Stimulated activated CD8-positive, alpha-beta memory T cell treated with anti-CD3 and anti-CD28 coated beads, Interleukin-7, amount 100 ng/mL, for 1 hour (primary cell): ENCODE measurements at places on chromosomes 3 and 15.

DNA sequence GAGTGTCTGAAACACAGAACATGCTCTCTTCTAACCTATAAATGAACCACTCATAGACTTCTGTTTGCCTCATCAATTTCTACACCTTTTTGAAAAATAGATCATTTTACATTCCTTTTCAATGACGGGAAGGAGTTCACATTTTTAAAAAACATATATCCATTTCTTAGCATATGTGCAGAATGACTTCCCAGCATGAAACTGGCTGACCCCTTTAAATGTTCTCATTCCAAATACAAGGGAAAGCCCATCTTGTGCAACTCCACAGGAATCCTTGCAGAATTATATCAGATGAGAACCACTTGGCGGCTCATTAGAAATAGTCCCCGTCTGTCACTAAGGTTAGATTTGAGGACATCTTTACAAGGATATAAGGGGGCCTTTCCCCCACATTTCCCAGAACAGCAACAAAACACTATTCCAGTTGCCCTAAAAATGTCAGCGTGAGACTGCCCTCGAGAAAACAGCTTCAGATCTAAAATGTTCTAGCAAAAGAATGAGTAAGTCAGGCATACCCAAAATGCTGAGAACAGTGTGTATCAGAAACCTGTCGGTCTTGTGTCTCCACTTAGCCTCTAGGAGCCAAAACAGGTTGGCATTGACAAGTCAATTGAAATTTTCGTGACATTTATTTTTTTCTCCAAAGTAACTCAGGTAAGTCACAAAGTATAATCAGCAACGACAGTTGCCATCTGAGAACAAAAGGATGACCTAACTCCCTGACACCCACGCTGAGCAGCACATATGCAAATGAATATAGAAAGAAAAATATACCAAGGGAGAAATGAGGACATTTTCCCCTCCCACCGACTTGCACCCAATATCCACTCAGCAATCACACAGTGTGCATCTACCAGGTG, 63.1 kb downstream of the FOXP1 start:
- no peak for DNase-seq

- no peak for DNase-seq
Measured at GRCh38 chr15:79455361-79455760, 23.2 kb downstream of the MINAR1 start.

DNA sequence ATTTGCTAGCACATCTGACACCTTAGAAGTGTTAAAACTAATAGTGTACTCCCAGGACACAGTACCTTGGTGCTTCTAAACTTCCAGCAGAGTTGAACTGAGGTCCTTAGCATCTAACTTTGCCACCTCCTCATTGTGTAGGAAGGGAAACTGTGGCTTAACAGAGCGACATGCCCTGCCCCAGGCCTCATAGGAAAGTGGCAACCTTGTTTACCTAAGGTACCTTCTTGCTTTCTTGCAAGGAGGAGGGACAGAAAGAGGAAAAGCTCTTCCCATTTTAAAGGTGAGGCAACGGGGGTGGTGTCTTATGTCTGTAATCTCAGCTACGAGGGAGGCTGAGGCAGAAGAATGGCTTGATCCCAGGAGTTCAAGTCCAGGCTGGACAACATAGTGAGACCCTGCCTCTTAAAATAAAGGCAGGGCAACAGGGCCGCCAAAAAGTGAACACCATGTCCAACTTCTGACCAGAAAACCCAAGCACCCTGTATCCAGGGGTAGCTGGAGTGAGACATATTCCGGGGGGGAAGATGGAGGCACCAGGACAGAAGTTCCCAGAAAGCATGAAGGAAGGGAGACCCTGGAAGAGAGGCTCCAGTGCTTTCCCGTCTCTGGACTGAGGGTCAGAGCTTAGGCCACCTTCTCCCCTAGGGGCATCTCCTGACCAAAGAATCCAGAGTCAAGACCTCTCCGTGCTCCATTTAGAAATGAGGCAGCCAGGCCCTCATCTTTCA, 540 bp upstream of the KLHL40 start:
- DNase-seq = no peak

- DNase-seq = no peak
Measured at GRCh38 chr15:87638554-87639083, 617.9 kb downstream of the NTRK3 start.

DNA sequence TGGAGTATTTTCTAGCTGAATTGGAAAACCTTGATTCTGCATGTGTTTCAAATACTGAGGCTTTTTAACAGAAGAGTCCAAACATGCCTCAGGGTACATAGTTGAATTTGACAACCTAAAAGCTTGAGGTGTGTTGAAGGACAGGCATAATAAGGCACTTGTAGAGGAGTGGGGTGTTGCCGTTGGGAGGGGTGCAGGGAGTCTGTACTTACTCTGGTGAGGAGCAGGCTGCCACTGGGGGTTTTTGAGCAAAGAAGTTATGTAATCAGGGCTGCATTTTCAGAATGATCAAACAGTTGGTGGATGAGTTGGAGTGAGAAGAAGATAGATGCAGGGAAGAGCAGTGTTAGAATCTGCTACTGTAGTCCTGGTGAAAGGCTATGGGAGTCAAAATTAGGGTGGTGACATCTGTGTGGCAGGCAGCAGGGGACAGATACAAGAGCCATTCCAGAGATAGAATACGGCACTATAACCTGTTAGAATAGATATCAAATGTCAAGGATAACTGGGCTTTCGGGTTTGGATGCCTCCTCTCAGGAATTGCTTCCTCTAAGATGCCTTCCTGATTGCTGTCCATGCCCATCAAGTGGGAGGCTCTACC, 161.6 kb downstream of the GHSR start:
- DNase-seq = no peak
